Activated CD4-positive, alpha-beta memory T cell treated with anti-CD3 and anti-CD28 coated beads for 36 hours (primary cell): ENCODE measurements at places on chromosomes 16 and 17. TPM values are rescaled to one million over a fixed set of nuclear protein-coding genes. Genes with fewer than 3 reads are reported as not detected.

The CDH5 gene
- total RNA-seq = not detected

The TRIM72 gene
- not detected for total RNA-seq

The KRT28 gene
- total RNA-seq = not detected

The VAT1L gene
- not detected for total RNA-seq

DNA sequence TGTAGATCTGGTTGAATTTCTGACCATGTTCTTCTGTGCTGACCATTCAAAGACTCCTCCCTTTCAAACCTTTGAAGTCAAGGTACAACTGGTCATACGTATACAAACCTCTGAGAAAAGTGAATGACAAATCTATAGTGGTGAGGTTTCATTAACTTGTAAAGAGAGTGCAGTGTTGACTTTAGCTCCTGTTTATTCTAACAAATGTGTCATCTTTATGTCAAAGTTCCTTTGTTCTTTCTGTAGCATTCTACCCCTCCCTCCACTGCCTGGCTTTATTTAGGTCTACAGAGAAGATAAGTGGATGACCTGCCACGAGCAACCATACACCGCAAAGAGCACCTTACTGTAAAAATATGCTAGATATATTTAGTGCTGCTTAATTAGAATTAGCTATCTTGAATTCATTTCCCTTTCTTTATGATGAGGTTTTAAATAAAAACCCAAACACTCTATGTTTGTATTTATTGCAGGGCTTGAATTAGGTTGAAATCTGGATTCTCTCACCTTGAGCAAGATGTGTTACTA, 520.0 kb upstream of the CDH11 start:
- H3K27ac ChIP-seq = no peak overlapping the region
- no peaks in the 10 kb centered on the region for H3K36me3 ChIP-seq
- DNase-seq = no peak
- no peaks in the 10 kb centered on the region for H3K4me1 ChIP-seq

GRCh38 chr17:41419716-41420115, 4.7 kb downstream of the KRT37 start:
- no peak for DNase-seq
- no peak overlapping the region for H3K4me3 ChIP-seq
- no peaks in the 10 kb centered on the region for H3K27me3 ChIP-seq
- peaks cover 3% of the 10 kb centered on the region for H3K4me1 ChIP-seq

GRCh38 chr17:34370376-34370996, 7.5 kb upstream of the CCL1 start:
- no peaks in the 10 kb centered on the region for H3K36me3 ChIP-seq
- no peak overlapping the region for H3K4me3 ChIP-seq
- peaks cover 5% of the 10 kb centered on the region for H3K27me3 ChIP-seq
- H3K27ac ChIP-seq = no peak overlapping the region
- DNase-seq = no peak

- no peak overlapping the region for H3K4me3 ChIP-seq
- no peaks in the 10 kb centered on the region for H3K36me3 ChIP-seq
- peak; percentile 76 for DNase-seq
- H3K27ac ChIP-seq = peak overlapping the region; percentile 73
Measured at GRCh38 chr17:27481327-27481726, 25.1 kb downstream of the KSR1 start.

DNA sequence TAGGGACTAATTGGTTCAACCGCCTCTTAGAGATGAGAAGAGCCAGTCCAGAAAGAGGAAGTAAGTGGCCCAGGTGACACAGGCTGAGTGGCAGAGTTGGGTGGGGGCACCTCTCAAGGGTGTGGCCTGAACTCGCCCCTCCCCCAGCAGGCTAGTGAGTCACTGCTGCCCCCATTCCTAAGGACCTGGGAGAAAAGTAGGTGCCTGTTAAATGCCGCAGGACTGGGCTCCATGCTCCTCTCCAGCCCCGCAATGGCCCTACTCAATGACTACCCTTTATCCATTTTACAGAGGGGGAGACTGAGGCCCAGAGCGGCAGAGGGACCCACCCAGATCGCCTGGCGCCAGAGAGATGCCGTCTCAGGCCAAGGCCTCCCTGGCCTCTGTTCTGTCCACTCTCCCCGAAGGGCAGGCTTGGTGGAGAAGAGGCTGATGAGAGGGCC, 8.1 kb downstream of the TMEM235 start:
- H3K4me3 ChIP-seq = no peak overlapping the region
- DNase-seq = no peak
- no peaks in the 10 kb centered on the region for H3K36me3 ChIP-seq
- H3K27me3 ChIP-seq = no peaks in the 10 kb centered on the region

DNA sequence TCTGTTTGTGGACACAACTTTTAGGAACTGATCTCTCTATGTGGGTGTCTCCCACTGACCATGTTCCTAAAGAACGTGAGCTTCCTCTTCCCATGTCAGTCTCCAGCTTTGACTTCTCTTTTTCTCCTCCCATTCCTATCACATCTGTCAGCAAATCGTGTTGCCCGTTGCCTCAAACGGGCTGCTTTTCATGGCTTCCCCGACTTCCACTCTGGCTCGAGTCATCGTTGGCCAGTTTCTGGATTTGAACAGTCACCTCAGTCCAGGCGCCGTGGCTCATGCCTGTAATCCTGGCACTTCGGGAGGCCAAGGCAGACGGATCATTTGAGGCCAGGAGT, 5.4 kb downstream of the ABCC1 start:
- DNase-seq = no peak
- no peak overlapping the region for H3K4me3 ChIP-seq
- no peak overlapping the region for H3K27ac ChIP-seq
- no peaks in the 10 kb centered on the region for H3K27me3 ChIP-seq

DNA sequence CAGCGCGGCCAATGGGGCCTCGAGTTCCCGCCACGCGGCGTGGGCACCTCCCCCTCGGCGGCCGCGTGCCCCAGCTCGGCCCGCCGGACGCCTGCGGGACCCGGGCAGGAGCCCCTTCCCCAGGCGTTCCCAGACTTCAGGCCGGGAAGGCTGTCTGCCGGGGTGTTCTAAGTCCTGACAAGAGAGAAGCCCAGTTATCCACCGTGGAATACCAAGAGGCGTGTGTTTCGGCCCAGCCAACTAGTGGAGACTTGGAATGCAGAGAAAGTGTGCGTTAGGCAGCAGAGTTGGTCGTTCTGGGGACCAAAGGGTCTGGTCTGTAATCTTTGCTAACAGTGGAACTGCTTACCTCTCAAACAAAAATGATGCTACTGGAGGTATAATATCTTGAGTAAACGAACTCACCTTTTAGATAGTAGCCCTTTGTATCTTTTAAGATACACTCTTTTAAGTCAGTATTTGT, 251 bp upstream of the HSF5 start:
- H3K4me1 ChIP-seq = peaks cover 21% of the 10 kb centered on the region
- H3K27me3 ChIP-seq = no peaks in the 10 kb centered on the region
- no peak overlapping the region for H3K4me3 ChIP-seq
- DNase-seq = no peak
- H3K36me3 ChIP-seq = peaks cover 35% of the 10 kb centered on the region
- no peak overlapping the region for H3K27ac ChIP-seq
